ENCODE measurements at places on chromosomes 16 and 17.

DNA sequence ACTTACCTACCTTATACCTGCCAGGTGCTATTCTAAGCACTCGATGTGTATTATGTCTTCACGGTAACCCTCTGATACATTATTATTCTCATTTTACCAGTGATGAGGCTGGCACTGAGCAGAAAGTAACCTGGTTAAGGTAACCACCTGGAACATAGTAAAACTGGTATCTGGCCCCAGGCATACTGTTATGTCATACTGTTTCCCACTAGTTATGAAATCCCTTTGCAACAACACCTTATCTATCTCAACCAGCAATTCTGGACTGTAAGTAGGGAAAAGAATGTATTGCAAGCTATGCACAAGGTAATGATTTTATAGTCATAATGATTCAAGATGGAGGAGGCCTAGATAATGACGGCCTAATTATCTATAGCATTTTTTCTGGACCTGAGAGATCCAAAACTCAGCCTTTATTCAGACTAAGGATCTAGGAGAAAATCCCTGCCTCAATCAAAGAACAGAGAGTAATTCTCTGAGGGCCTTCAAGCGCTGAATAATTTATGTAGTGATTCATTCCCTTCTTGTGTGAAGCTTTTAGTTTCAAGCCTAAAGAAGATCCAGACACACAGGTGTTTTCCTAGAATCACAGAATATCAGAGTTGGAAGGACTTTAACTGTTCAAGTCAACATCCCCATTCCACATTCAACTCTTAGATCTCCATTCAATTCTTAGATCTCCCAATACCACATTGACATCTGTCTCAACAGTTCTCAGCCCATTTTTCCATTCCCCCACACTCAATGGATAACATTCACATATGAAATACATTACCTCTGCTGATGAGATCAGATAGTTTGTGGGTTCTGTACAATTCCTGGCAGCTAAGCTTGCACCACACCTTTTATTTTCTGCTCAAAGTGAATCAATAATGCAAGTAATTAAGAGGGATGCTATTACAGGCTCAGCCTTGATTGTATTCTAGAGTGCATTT, 14.9 kb upstream of the MMD start:
- DNase-seq: no peak

GRCh38 chr17:7720125-7720524, 2.6 kb downstream of the DNAH2 start:
- no peak for DNase-seq

DNA sequence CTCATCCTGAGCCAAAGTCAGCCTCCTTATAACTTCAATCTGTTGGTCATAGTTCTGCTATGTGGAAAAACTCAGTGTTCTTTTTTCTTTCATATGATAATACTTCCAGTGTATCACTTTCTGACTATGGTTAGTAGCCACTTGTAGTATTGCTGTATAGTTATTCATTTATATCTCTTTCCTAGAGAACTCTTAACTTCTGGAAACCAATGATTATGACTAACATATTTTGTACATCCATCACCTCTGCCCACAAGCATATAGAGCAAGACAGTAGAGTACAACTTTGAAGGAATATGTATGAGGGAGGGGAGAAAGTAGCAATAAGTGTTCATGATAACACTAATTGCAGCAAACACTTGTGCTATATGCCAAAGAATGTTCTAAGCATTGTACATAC, 38.6 kb downstream of the COX10 start:
- no peak for DNase-seq

DNA sequence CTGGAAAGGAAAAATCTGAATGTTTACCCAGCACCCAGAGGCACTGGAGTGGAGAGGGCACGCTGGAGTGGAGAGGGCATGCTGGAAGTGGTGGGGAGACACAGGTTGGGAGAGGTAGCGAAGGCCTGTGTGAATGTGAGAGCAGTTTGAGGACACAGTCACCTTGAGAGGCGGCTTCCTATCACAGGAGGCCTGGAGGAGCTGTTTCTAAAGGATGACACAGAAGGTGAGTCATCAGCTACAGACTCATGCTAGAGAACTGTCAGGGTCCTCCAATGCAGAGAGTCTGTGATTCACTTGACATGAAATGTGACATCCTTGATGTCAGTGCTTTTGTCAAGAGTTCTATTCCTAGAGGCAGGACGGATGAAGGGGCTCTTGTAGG, 13.8 kb downstream of the CTRL start:
- DNase-seq: no peak

DNA sequence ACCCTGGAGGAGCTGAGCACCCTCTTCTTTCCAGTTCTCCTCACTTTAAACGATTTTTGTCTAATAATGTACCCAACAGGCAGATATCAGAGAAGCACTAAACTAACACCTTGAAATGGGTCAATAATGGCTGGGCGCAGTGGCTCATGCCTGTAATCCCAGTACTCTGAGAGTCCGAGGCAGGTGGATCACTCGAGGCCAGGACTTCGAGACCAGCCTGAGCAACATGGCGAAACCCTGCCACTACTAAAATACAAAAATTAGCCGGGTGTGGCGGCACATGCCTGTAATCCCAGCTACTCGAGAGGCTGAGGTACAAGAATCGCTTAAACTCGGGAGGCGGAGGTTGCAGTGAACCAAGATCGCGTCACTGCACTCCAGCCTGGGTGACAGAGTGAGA, 57.4 kb downstream of the ZFHX3 start:
- DNase-seq: no peak

DNA sequence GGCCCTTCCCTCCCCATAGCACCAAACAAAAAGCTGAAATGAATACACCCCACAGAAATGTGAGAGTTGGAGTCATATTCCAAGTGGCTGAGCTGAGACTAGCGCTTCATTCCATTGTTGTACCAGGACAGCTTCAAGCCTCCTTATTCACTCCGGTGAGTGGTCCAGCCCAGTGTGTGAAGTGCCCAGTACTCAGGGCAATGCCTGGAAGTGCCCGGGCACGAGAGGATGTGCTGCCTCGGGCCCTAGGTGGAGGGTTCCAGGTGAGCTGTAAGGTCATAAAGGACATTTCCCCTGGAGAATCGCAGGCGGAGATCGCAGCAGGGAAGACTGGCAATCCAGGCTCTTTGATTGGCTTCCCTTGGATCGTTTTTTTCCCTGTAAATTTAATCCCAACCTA, 5.4 kb upstream of the CYLD start:
- DNase-seq: no peak

DNA sequence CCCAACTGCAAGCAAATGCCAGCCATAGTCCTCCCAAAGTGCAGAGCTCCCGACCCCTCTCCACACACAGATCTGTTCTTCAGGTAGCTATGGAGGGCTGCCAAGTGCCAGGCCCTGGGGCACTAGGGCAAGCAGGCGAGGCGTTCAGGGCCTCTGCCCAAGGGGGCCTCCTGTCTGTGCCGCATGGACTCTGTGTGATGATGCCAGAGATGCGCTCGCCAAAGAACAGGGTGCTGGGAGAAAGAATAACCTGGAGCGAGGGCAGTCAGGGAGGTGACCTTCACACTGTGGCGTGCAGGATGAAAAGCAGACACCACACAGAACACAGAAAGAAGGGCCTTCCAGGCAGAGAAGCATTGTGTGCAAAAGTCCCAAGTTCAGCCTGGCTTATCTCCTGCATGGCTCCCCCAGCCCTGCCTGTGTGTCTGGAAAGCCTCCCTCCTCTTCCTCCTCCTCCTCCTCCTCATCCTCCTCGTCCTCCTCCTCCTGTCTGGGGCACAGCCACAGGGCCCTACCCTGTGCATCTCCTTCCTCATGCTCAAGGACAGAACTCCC, 44.2 kb downstream of the PEMT start:
- DNase-seq: no peak

DNA sequence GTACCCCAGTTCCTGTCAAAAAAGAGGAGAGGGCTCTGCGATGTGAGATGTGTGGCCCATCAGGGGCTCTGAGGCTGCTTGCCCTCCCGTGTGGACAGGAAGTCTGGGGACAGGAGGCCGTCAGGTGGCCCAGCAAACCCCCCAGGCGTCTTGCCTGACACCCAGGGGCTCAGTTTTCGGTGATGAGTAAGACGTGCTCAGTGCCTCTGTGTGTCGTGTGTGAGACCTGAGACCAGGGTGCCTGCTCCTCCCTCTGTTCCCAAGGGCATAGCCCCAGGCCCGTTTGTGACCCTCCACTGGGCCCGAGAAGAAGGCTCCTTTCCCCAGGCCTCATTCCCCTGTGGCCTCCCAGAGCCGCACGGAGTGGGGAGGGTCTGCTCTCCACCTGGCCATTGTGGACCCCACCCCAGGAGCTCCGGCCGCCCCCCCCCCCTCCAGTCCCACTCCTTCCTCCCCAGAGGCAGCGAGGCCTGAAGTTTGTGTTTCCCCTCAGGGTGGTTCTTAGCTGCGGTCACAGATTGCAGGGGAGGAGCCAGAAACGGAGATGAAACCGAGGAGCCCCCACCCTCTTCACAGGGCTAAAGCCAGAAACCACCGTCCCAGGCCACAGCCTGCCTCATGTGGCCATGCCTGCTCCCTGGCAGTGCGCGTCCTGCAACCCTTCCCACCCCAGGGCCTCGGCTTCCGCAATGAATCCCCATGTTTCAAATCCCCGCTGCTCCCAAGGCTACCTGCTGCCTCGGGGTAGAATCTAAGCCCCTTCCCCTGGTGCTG, 4.9 kb upstream of the ACTG1 start:
- no peak for DNase-seq

DNA sequence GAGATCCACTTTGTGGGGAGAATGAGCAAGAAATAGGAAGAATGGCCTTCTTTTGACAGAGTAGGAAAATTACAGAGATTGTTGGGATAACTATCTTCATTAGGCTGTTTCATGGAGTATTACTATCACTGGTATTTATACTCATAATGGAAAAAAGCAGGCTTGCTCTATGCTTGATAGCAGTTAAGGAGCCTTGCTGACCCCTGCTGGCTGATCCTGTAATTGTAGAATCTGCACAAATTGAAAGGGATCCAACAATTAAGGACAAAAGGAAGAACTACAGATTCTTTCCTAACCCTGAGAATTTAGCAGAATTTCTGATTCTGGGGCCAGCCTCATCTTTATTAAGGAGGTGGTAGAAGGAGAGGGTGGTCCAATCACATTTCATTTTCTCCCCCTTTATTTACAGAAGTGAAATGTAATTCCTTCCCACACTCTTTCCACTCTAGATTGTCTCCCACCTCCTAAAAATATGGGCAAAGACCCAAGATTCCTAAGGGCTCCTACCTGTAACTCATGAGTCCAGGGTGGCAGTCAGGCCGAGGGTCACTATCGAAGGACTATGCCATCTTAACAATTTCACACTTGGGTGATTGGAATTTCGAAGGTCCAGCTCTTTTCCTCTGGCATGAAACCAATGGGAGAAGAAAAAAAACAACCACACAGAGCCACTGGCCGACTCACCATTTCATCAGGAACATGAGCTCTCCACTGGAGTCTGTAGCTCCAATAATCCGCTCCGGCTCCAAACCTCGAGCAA, 26.3 kb downstream of the NFE2L1 start:
- DNase-seq: peak; percentile 58

DNA sequence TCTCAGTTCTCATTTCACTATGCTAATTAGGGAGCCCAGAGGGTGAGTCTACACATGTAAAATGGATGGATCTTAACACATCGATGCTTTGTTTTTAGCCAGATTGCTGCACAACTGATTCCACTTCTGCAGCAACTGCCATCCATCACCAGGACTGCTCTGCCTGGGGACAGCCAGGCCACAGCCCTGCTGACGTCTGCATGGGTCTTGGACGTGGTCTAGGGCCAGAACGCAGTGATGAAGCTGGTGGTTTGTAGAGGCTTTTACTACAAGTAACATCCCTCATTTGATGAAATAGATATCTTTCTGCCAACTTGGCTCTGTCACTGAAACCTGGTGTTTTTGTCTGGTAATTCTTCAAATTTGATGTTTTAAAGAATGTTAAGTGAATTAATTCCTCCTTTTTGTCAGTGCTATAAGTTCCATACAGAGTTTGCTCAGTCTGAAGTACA, 50.6 kb downstream of the MARCHF10 start:
- no peak for DNase-seq

GRCh38 chr17:7132511-7133094, 18.0 kb upstream of the ASGR2 start:
- DNase-seq: no peak

DNA sequence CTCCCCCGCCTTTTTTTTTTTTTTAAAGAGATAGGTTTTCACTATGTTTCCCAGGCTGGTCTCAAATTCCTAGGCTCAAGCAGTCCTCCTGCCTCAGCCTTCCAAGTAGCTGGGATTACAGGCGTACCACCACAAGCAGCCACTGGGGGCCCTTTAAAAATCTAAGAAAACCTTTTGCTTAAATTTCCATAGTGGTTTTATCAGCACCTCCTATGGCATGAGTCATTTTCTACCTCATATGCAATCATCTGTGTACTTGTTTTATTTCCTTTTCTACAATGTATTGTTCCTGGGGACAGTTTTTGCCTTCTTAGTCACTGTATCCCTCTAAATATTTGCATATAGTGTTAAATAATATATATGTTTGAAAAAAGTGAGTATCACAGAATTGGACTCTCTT, 29.2 kb downstream of the GNA13 start:
- DNase-seq: peak; percentile 22

GRCh38 chr16:79168321-79168720, 432.2 kb downstream of the MAF start:
- no peak for DNase-seq

DNA sequence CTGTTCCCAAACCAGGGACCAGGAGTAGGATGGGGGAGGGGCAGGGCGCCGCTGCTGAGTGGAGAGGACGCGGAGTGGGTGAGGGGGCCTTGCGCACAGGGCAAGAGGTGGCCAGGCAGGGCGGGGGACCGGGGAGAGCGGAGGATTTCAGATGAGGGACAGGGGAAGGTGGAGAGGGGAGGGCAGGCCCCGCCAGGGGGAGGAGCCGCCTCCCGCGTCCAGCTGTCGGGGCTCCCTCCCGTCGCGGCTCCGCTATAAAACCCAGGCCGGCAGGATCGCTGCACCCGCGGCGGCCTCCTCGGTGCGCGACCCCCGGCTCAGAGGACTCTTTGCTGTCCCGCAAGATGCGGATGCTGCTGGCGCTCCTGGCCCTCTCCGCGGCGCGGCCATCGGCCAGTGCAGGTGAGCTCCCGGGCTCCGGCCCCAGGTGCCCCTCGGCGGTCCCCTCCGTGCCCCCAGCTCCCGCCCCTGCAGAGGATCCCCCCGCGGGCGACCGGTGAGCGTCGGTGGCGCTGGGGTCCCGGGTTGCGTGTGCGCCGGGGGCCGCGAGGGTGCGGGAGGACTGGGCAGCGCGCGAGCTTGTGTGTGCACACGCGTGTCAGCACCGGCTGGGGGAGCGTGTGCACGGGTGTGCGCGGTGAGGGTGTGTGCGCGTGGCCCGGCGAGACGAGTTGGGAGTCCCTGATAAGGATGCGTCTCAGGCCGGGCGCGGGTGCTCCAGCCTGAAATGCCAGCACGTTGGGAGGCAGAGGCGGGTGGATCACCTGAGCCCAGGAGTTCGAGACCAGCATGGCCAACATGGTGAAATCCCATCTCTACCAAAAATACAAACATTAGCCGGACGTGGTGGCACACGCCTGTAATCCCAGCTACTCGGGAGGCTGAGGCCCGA, at the start of gene CA4:
Gene CA4 (plus strand): TSS at position 283 of the 892 bp plus-strand sequence. CDS start 62 bp downstream, at position 345.
- no peak for DNase-seq
